T-cell (primary cell): ENCODE measurements at places on chromosomes 3 and 15.

DNA sequence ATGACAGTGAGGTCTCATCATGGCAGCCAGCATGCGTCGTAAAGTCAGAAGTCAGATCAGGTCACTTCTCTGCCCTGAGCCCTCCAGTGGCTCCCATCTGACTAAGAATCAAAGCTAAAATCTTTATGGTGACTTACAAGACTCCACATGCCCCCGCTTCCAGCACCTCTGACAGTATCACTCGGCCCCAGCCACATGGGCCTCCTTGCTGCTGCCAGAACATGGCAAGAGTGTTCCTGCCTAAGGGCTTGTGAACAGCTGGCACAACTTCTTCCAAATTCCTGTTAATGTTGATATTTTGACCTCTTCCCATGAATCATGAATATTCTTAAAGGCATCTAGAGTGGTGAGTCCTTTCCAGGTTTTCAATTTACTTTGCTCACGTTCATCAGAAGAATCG is 20.5 kb downstream of the POLR2M start:
- no peak for DNase-seq

- DNase-seq, result no peak
Observed at GRCh38 chr3:61646851-61647525, 85.6 kb downstream of the PTPRG start.

DNA sequence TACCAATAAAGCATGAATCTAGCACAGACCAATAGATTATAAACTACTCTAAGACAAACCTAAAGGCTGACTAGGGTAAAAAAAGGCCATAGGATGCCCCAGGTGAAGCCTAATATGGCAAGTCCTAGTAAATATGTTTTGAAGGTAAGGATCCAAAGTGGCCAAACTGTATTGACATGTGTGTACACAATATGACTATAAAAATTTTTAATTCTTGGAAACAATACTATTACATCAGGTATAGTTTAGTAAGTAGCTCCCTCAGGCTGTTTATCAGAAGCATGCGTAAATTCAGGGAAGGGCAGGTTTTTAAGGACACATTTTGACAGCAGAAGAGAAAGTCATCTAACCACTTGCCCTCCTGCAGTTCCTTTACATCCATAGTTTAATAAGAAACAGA is 18.8 kb downstream of the GNB4 start:
- no peak for DNase-seq

DNA sequence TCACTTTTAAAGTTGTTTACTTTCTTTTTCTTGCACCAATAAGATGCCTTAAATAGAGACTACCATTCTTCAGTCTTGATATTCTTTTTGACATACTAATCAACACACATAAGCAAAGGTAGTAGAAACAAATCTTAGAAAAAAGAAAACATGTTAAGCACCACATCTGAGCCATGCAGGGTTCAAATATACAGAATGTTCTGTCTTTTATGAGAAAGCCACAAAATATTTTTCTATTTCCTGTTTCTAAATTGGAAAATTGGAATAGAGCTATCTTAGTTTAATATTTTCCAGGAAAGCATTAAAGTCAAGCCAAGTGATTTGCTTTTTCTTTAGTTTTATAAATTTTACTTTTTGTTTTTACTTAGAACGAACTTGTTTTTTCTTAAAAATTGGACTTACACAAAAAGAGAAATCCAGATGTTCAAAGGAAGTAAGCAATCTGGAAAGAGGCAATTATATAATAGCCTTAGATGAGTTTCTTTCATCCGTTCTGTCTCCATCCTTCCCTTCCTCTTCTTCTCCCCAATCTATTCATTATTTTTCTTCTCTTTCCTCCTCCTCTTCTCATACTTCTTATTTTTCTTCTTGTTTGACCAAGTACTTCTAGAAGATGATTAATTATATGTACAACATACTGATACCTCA is 731.7 kb downstream of the SQOR start:
- no peak for DNase-seq

DNA sequence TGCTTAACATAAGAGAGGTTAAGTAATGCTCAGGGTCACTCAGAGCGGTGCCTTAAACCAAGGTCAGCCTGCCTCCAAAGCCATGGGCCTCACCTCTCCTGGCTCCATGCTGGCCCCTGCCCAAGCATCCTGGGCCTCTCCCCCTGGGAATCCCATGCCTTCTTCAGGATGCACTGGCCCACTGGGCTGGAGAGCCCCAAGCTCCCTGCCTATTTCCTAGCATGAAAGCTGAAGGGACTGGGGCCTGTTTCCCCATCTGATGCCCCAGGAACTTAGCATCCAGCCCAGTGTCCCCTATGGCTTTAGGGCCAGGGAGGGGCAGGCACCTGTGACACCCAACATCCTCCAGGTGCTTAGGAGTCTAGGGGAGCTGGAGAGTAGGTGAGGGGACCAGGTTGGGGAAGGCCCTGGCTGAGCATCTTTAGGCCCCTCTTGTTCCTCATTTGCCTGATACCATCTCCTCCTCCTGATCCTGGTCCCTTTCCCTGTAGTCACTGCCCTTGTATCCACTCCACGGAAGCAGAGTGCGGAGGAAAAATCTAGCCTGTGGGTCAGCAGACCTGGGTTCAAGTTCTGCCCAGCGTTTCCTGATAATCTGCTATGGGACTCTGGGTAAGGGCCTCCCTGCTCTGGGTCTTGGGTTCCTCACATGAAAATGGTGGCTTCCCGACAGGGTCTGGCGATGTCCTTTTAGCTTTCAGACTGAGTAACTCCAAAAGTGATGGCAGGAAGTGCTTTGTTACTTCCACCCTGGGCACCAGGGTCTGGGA is 28.6 kb downstream of the EHD4 start:
- DNase-seq, result no peak
